Left lobe of liver (tissue), 2 donors: ENCODE measurements at places on chromosomes 1 and 21.

DNA sequence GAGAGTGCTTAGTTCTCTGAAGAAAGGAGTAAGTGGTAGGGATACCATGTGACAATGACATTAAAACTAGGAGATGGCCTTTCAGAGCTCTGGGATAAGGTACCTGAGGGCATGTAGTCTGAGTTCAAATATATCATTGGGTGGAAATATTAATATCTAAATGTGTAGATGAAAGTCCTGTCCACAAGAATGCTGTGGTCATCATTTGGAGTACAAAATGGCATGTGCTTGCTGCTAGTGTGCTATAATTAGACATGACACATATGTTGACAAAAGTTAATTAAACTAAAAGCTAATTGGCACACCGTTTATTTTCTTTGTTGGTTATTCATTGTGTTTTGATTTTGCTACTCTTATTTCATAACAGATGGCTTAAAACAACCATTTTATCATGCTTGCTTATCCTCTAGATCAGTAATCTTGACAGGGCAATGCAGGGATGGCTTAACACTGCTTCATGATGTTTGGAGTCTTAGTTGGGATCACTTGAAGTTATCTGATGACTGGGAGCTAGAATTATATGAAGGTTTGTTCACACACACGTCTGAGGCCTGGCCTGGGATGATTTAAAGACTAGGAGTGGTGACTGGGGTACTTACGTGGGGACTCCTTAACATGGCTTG, 31.0 kb downstream of the CC2D1B start:
- no peak for DNase-seq

DNA sequence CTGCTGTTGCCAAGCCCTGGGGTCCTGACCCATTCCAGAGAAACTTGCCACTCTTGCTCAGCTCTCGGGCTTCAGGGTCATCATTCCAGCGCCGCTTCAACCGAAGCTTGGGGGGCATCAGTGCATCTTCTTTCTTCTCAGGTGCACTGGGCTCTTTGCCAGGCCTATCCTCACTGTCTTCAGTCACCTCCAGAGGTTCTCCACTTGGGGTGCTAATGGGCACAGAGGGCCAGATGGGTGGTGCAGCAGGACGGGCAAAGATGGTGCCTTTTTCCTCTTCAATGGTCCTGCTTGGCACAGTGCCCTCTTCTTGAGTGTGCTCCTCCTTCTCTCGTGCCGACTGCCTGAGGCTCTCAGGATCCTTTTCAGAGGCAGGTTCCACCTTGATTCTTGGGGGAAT, 13.3 kb downstream of the ETV3 start:
- DNase-seq: no peak

DNA sequence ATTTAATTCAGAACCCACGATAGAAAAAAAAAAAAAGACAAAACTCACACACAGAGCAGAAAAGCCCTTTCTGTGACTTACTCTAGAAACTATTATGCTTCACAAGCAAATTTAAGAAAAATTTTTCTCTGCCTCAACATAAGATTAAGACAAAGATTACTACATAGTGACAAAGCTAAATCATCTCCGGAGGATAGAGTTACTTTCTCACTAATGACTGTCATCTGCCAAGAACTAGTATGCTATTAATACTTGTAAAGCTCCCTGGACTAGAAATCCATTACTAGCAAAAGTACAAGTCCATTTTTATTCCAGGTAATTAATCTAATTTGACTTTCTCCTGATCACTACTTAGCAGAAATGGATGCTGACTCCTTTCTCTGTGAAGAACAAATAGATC, 25.9 kb downstream of the GREM2 start:
- no peak for DNase-seq

DNA sequence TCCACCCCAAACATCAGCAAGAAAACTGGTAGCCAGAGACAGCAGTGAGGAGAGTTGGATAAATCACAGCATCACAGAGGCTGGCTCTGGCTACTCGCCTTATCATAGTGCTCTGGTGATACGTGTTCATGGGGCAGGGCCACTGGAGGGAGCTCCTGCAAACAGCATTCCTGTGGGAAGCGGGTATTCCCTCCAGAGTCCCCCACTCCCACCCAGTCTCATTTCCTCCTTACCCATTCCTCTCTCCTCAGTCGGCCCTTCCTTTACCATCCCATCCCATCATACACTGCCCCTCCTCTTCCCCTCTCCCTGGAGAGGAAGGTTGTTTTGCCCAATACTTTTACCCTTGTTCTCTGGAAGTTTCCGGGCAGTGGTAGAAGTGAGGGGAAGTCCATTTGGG, 7.1 kb downstream of the NHLH2 start:
- DNase-seq: no peak

DNA sequence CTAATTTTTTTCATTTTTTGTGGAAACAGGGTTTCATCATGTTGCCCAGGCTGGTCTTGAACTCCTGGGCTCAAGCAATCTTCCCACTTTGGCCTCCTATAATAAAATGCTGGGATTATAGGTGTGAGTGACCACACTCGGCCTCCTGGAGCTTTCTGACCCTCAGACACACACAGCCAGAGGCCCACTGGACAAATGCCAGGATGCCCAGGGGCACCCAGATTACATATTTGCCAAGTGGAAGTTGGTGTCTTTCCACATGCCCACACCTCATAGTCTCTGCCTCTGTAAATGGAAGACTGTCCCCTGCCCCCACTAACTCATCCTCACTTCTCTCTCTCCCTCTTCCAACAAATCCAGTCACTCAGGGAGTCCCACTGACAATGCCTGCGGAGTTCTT, 63.4 kb upstream of the LRP8 start:
- no peak for DNase-seq

GRCh38 chr21:42654179-42654912, 925 bp downstream of the PDE9A start:
- no peak for DNase-seq

DNA sequence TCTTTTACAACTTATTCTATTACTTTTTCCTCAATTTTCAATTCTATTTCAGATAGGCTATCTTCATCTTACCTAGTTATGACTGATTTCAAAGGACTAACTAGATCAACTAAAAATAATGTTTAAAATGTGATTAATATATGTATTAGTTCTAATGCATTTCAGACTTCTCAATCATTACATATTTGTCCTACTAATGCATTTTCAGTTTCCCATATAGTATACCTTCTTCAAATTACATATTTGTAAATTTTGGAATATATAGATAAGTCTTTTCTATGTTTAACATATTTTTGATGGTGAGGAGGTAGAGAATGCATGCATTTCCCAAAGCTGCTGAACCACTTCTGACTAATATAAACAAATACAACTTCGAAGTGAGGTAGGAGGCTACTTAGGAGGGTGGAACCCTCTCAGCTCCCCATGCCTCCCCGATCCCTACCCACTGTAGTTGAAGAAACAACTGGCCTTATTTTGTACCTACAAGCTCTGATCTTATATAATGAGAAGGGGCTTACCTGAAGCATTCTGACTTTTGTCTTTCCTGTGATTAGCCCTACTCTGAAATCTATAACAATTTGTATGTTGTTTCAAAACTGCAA, 1.7 kb downstream of the TRMT1L start:
- no peak for DNase-seq

- no peak for DNase-seq
Measured at GRCh38 chr21:38075833-38076587, 159.8 kb upstream of the KCNJ6 start.

DNA sequence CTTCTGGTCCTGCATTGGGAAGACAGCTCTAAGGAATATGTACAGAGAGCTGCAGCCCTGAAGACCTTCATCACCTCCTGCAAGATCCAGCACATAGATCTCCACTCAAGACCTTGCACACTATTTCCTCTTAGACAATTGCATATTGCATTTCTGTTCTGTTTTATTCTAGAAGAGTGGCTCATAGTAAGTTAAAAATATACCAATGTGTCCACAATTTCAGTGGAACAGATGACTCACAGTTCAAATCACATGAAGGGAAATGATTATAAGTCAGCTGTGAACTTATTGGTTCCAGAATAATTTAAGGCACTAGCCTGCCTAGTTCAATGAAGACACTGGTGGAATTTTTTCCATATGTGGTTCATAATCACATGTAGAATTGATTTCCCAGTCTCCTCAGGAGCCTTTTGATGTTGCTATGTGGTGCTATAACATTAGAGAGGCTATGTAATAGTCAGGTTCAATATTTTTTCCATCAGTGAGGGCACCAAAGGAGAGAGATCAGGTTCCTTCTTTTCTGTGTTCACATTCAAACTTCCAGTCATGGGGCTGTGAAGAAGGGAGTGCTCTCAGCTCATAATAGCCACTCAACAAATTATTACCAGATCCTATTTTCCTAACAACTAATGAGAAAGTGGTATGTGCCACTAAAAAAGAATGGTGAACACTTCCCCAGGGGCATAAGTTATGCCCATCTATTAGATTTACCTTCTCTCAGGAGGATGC, 9.8 kb upstream of the AK5 start:
- DNase-seq: no peak

DNA sequence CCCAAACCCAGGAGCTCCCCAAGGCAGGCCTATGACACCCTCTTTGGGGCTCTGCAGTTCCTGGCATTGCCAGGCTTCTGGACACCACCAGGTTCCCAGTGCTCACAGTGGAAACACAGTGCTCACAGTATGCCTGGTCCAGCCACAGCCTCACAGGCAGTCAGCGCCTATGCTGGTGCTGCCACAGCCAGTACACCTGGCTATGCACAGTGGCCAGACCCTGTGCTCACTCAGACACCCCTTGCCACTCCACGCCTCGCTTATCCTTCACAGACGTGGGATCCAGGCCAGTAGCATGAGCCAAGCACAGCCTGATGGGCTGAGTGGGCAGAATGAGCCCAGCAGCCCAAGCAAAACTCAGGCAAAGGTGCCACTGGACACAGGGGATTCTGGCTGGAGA, 579.2 kb upstream of the ADGRL2 start:
- no peak for DNase-seq

DNA sequence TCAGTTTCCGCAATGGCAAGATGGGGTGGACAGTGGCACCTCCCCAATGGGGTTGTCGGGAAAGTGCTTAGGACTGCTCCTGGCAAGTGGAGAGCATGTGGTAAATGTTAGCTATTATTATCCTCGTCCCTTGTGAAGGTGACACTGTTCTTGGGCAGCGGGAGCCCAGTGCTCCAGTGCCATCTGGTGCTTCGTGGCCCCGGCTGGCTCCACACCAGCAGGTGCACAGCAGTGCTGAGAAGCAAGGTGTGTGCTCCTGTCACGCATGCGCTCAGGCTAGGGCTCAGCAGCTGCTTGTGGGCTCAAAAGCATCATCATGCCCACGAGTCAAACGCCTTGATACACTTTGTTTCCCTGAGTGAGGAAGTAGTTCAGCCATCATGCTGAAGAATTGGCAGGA, 24.9 kb upstream of the KCNC4 start:
- no peak for DNase-seq

DNA sequence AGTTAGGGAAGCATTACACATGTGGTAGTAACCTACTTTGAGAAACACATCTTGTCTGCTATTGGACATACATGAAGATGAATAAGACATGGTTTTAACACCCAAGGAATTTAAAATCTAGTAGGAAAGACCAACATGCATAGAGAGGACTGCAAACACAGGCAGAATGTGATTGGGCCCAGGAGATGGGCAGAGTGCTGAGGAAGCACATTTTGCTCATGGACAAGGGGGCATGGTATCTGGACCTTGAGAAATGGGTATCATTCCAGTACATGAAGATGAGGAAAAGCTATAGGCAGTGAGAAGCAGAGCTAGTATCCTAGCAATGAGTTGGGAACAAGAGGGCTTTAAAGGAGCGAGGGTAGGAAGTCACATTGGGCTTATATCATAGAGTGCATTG, 142.7 kb downstream of the SPATA46 start:
- no peak for DNase-seq

GRCh38 chr1:212477680-212478466, 45.2 kb downstream of the NENF start:
- DNase-seq: no peak
